ENCODE measurements at places on chromosomes 13 and 19. TPM values are rescaled to one million over a fixed set of nuclear protein-coding genes. Genes with fewer than 3 reads are reported as not detected.

GRCh38 chr13:67935626-67936025, 705.5 kb upstream of the PCDH9 start:
- no peak for DNase-seq

- DNase-seq, result no peak
Measured at GRCh38 chr19:29086182-29086581, 126.8 kb downstream of the UQCRFS1 start.

- no peak for DNase-seq
Measured at GRCh38 chr13:62119739-62120700, 704.4 kb upstream of the PCDH20 start.

GRCh38 chr19:17061205-17061604, 14.0 kb downstream of the HAUS8 start:
- no peak for DNase-seq

DNA sequence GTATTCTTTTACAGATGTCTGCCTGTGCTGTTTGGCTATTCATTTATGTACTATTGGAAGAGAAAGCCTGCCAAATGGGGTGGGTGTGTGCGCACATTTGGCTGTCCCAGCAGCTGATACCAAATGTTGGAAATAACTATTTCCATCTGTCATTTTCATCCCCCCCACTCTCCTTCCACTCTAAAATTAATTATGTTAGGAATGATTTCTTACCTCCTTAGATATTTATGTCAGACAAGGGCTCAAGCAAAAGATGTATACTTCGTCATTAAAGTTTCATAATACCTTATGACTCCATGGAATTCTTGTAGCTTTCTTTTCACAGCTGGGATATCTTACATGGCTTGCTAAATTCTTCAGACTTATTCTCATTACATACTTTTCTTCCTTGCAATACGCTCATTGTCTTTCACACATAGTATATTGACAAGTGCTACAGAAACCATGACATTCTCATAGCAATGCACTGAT, 18.6 kb downstream of the ITM2B start:
- no peak for DNase-seq

- no peak for DNase-seq
Measured at GRCh38 chr13:24910502-24911132, 146.6 kb downstream of the RNF17 start.

- DNase-seq, result no peak
Measured at GRCh38 chr13:36038785-36039555, 92.2 kb downstream of the DCLK1 start.

GRCh38 chr19:41172297-41173164, 20.5 kb upstream of the CYP2S1 start:
- DNase-seq, result no peak

DNA sequence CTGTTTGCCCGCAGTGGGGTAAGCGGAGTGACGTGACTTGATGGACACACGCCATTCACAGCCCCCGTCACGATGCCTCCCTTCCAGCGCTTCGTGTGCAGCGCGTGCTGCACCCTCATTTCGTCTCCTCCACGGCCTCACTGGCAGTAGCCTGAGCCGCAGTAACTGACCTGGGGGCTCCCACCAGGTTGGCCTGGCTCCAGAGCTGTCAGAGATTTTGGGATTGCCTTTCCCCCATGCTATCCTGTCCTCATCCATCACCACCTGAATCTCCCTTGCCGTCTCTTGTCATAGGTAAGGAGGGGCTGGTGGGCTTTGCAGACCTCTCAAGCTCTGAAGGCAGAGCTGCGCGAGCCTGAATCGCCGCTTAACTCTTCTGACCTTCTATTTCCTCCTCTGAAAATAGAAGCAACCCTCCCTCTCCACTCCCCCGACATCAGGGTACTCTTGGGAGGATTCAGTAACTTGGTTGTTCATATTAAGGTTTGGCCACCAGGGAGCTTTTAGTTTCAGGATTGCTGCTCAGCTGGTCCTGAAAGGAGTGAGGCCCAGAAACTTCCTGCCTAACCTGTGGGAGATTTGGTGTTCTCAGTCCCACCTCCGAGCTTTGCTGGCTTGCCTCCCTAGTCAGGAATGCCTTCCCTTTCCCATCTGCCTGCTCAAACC, 27.9 kb downstream of the SIGLEC5 start:
- DNase-seq, result no peak

DNA sequence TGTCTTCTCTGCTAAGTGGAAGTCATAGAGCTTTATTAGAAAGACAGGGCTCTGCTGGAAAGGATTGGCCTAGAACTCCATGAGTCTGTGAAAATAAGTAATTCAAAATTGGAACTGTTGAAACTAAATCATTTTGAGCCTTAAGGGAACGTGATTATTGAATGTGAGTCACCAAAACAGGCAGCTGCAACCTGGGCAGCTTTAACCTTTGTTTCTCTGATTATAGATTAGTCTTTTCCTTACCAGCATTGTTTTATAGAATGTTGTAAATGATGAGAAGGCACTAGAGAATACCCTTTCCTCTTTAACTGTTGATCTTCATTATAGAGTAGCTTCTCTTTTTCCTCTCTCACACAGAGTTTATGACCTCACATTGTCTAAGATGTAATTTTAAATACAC, 638.8 kb upstream of the SLITRK6 start:
- no peak for DNase-seq

DNA sequence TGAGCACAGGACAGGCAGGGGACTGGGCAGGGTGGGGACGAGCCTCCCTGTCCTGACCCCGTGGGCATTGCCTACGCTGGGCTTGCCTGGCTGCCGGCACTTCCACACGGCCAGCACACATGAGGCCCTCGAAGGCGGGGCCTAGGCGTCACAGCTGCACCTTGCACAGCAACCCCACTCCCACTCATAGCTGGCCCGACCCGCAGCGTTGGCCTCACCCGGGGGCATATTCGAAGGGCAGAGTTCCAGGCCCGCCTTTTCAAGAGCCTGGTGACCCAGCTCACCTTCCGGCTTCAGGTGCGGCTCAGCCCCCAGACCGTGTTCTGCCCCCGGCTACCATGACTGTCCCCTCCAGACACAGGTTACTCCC, 16.9 kb upstream of the PROZ start:
- no peak for DNase-seq

DNA sequence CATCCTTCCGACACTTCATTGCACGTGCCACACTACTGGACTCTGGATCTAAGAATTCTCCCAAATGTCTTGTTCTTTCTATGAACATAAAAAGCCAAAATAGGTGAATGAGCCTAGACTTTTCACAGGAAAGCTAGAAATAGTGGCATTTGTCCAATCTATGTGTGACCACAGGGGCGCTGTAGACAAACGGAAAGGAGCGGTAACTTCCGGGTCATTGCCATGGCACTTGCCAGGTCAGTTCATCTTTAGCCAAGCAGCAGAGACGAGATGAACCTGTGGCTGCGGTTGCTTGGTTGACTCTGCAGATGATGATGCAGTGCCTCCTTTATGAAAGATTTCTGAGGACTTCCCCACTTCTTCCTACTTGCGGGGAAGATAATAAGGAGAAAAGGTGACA, 65.6 kb downstream of the ADGRE1 start:
- no peak for DNase-seq

DNA sequence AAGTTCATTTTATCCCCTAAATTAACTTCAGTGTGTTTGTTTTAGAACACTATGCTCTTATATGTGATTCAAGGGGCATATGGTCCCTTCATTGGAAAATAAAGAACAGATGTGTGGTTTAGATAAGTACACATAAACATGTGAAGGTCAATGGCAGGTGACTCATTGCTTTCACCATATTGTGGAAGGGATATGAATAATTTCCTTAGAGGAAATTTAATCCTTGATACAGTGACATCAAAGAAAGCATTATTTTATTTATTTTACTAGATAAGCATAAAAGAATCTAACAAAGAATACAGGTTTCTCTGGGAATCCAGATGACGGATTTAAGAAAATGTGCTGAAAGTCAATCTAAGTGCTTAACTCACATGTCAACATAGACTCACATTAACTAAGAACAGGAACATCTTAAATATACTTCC, 373.5 kb downstream of the KCTD12 start:
- no peak for DNase-seq

GRCh38 chr19:30733826-30734550, 361.8 kb downstream of the ZNF536 start:
- peak; percentile 24 for DNase-seq

DNA sequence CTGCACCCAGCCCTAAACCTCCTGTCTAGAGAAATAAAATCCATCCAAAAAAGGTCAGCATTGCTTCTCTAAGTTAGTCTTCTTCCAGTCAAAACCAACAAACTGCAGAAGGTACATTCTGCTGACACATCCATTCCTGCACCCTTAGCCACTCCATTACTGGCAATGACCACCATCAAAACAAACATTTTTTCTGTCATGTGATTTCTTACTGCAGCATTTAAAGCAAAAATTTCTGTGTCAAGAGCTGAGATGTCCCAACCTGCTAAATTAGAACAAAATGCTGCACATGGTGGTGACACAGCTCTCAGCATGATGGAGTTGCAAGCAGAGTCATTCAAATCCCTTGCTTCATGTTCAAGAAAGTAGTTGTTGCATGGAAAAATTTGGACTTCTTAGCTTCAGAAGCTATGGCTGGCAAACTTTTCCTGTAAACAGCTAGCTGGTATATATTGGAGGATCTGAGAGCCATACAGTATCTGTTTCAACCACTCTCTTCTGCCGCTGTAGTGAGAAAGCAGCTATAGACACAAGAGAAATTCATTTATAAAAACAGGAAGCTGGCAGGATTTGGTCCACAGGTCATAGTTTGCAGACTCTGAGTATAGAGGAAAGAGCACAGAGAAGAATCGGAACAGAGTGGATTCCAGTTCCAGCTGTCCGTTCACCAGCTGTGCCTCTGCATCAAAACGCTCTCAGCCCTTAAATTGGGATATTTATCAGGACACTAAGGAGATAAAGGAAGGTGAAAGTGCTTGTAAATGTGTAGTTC, 17.4 kb downstream of the RUBCNL start:
- DNase-seq, result no peak

DNA sequence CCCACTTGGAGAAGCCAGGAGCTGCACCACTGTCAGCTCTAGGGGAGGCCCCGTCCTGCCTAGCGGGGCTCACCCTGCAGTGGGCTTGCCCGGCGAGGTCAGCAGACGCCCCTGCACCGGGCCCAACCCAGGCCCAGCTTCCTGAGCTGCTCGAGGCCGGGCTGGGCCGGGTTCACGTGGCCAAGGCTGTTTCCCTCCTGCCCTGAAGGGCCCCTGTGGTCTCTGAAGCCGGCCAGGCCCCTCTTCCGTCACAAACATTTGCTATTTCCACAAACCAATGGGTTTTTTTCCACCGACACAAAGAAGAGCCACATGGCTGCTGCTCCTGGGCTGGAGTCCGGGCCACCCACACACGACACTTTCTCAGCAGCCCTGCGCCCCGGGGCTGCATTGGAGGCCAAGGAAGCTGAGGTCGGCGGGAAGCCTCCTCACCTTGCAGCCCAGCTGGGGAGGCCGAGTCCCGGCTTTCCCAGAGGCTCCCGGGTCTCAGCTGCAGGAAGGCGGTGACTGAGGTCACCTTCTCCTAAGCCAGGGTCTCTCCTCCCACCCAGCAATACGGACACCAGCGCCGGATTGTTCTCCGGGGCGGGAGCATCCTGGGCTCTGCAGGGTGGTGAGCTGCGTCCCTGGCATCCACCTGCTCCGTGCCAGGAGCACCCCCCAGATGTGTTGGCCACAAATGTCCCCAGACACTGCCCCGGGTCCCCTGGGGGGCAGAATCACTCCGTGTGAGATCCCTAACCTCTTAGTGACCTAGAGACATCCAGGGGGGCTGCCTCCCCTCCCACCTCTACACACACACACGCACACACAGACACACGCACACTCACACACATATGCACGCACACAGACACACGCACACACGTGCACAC, 80.5 kb downstream of the GADD45B start:
- DNase-seq, result no peak

DNA sequence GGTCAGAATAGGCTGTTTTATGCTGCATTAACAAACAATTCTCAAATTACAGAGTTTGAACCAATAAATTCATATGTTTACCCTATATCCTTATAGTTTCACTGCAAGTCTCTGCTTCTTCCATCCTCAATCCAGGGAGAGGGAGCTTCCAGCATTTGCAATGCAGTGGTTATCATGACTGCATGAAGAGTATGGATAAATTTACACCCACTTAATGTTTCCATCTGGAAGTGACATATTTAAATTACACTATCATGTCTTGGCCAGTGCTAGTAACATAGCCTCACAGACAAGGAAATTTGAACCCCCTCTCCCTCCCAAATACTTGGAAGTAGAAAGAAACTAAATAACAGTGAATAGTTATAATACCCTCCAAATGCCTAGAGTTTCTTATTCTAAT, 33.5 kb upstream of the UFM1 start:
- no peak for DNase-seq

GRCh38 chr19:2609389-2610116, 92.9 kb downstream of the GNG7 start:
- no peak for DNase-seq

DNA sequence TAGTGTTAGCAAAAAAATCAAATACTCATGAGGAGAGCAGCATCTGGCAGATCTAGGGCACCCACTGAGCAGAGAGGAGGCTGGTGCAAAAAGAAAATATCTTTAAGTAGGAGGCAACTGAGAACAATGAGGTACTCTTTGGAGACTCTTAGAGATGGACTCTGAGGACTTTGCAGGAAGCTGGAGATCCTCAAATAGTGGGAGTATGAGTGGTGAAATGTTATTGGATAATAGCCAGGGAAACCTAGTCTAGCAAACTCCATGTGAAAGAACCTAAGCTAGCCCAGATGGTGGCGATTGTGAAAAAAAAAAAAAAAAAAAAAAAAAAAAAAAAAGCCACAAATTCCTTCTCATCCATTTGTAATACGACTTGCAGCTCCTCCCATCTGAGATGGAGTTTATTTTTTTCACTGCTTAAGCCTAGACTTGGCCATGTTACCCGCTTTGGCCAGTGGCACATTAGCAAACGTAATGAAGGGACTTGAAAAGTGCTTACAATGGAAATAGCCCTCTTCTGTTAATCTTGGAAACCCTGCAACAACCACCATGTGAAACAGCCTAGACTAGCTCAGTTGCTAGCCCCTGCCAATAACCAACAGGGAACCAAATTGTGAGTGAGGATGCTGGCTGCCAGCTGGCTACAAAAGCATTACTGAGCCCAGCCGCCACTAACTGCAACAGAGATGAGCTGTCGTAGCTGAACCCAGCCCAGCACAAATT, 476.2 kb downstream of the KLF12 start:
- DNase-seq, result peak; percentile 13

PLPPR3 gene
- 99.5 TPM for total RNA-seq

PSG1 gene
- total RNA-seq, result not detected

FFAR2 gene
- total RNA-seq, result 0.16 TPM

OR10H1 gene
- total RNA-seq, result not detected

TMEM38A gene
- total RNA-seq, result 8.4 TPM

HSD11B1L gene
- 16.7 TPM for total RNA-seq

COMP gene
- total RNA-seq, result not detected

SIAH3 gene
- total RNA-seq, result 9.8 TPM

FAM187B gene
- not detected for total RNA-seq

All from occipital lobe (tissue), 3 donors.